Nephron progenitor cell (in vitro differentiated cells): ENCODE measurements at places on chromosomes 6 and 20.

DNA sequence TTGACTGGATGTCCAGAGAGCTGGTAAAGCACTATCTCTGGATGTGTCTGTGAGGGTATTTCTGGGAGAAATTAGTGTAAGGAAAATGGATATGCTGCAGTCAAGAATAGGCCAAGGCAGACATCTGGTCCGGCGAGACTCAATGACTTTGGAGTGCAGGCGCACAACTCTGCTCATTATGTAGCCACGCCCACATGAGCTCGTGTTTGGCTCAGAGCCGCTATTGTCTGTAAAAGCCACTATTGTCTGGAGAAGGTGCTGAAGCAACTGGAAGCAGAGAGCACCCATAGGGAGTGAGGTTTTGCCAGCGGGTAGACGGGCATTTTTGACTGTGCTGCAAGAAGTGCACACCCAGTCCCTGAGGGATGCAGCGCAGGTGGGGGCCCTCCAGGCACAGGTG is 305.0 kb upstream of the POU3F2 start:
- DNase-seq, result no peak

- DNase-seq, result no peak
These were observed 35.0 kb downstream of the SESN1 start for GRCh38 chr6:109059571-109060021.

DNA sequence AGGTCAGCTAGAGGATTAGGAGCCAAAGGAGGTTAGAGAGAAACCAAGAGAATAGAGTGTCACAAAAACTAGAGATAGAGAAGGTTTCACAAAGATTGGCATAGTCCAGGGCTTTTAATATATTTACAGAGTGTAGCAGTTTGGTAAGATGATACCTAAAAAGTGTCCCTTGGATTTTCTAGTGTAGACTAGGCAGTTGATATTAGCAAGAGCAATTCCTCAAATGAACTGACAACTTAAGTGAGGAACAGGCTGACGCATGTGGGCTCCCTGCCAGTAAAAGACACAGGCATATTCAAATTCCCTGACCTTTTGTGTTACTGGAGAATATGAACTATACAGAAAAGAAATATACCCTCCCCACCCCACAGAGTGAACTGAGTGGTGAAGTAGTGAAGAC is 40.1 kb downstream of the VTA1 start:
- DNase-seq, result no peak

DNA sequence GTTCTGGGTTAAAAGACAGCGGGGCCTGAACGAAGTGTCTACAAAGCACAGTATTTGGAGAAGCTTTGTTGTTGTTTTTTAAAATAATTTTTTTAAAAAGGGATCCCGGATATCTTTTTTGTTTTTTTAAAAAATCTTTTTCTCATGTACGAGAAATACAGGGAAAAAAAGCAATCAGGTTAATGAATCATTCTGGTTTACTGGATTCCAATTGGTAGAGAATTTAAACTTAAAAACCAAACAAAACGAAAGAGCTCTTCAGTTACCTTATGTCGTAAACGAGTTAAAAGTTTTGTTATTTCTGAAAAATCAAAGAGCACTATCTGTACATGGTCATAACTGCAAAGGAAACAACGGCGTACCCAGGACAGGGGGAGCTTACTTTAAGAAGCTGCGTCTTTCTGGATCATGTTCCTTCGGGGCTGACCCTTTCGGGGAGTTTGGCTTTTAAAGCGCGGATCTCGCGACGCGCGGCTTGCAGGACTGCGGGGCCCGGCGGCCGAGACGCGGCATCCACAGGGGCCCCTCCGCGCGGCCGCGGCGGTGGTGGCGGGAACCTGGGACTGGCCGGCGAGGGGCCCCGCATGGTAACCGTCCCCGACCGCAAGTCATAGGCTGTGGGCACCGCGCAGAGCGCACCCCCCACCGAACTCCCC is 927 bp downstream of the IL20RA start:
- DNase-seq, result peak; percentile 46

GRCh38 chr6:33785778-33786177 is 3.2 kb downstream of the LEMD2 start:
- DNase-seq, result no peak

GRCh38 chr6:77638129-77638830 is 14.6 kb upstream of the MEI4 start:
- no peak for DNase-seq

- DNase-seq, result peak; percentile 65
These were observed 2.8 kb upstream of the HTR1B start for GRCh38 chr6:77466055-77466450.

DNA sequence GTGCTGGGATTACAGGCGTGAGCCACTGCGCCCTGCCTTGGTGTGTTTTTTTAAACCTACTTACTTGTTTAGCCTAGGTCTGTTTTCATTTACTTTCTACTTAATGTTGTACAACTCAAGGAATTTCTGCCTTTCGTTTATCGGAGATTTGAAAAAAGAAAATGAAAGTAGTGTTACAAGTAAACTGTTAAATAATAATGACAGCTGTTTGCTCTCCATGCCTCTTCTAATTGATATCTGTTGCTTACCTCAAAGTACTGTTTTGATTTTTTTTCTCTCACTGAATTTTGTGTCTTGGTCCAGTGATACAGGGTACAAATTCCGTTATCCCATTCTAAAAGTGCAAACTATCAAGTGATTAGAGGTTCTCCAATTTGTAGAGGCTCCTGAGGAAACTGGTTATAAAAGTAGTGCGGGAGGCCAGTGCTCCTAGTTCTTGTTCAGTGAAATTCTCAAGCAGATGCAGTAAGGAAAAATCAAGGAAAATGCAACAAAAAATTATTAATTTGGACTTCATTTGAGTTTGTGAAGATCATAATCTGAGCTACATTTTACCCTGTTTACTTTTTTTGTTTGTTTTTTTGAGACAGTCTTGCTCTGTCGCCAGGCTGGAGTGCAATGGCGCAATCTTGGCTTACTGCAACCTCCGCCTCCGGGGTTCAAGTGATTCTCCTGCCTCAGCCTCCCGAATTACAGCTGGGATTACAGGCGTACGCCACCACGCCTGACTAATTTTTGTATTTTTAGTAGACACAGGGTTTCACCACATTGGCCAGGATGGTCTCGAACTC is 2.2 kb downstream of the UBR2 start:
- no peak for DNase-seq

DNA sequence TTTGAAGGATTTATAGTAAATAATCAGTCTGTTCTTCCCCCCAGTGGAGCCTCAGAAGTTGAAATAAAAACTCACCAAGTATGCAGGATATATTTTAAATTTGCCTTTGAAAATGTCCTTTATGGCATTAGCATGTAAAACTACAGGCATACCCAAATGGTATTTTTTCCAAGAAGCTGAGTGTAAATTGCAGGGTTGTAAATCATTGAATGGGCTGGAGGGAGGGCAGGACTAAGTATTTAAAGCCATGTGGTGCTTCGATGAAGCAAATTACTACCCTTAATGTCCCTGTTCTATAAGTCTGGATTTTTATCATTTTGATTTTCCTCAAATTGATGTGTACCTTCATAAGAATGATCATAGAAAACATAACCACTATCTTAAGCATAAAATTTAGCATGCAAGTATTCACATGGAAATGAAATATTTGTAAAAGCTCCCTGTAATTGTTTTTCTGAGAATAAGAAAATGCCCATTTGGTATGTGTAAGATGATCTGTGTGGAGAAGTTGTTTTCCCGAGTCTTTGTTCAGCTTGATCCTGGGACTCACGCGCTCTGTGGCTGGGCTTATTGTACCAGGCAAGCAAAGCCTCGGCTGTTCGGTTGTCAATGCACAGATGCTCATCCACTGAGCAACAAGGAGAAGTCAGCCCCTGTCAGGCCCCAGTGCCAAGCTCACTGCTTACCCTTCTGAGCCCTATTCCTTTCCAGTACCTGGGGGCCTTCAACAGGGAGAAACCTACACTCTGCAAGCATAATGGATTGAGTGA is 66.7 kb downstream of the CD164 start:
- DNase-seq, result peak; percentile 16

DNA sequence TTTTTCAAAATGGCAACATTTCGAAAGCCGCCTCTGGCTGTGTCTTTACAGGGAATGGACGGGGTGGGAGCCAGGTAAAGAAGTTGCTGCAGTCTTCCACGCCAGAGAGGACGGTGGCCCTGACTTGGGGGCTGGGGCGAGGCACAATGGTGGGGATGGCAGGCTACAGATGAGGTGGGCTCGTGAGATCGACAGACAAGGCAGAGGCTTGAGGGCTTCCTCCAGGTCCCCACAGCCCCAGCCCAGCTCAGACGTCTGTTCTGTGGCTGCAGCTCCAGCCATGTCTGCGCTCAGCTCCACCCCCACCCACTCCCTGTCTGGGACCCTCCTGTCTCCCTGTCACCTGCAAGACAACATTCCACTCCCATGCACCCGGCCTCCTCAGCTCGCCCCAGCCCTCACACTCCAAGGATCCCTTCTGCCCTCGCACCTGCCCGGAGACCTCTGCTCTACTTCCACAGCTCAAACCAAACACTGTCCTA is 7.4 kb upstream of the C20orf144 start:
- DNase-seq, result no peak

DNA sequence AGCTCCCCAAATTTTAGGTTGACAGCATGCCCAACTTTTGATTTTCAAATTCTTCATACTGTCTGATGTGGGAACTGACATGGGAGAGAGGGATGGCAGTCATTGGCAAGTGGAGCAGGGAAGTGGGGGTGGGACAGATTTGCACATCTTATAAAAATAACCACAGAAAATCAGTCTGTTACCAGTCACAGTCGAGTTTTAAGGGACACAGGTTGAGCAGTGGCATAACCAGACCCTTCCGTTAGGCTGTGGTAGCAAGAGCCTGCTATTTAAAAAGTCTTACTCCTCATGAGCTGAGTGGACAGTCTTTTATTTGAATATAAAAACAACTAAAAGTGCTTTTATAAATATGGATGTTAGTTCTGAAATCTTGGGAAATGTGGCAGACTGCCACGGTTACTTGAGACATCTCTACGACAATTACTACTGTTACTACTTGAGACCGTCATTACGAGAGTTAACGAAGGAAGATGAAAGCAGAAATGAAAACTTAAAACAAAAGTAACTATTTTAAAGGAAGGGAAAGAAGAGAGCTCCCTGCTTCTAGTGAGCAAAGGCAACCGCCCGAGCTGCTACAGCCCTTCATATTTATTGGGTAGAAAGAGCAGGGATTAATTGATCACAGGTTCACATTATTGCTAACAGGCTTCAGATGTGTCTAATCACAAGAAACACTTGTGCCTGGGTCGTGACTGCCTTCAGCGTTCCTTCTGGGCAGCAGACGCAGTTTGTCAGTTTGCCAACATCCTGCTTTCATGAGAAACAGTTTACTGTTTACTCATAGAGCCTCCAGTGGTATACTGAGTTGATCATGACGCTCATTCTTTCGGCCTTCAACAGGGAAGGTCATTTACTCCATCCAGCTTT is 71.3 kb downstream of the EFHC1 start:
- no peak for DNase-seq

GRCh38 chr6:161261325-161261724 is 12.5 kb downstream of the AGPAT4 start:
- no peak for DNase-seq

DNA sequence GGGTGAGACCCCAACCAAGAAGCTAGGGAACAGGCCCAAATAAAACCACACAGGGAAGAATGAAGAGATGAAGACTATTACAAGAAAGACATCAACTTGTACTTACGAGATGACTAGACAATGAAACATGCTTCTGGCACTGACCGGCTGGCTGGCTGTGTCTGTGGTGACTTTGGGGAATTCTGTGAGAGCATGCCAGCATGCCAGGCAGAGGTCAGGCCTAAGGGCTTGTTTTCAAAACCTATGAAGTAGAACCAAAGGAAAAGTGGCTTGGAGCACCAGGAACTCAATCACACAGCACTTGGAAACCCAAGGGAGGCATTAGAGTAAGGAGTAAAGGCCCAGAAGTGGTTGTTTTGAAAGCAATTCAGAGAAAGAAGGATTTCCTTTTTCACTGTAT is 28.4 kb upstream of the GSTA3 start:
- no peak for DNase-seq

DNA sequence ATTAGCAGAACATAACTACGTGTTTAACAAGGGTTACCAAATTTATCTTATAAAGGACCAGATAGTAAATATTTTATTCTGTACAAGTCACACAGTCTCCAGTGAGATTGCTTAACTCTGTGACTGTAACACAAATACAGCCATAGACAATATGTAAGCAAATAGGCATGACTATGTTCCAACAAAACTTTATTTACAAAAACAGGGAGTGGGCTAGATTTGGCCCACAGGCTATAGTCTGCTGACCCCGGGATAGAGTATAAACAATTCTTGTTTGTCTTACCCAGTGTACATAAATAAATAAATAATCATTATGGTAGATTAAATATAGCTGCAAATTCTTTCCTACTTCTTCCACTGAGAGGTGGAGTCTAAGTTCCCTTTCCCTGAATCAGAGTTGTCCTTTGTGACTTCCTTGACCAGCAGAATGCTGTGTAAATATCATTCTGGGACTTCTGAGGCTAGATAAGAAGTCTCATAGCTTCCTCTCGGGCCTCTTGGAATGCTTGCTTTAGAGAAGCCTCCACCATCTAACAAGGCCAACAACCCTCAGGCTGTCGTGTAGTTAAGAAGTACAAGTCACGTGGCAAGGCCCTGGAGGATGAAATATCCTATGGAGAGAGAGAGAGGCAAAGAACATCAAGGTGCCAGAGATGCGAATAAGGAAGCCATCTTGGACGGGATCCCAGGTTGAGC is 59.1 kb upstream of the TMEM244 start:
- no peak for DNase-seq

GRCh38 chr6:31547727-31548543 is 527 bp downstream of the NFKBIL1 start:
- DNase-seq, result peak; percentile 21

GRCh38 chr20:24998631-24999445 is 6.3 kb upstream of the APMAP start:
- no peak for DNase-seq

- DNase-seq, result no peak
These were observed 157.9 kb downstream of the DNAH8 start for GRCh38 chr6:38873001-38873400.

- DNase-seq, result no peak
These were observed 17.4 kb downstream of the ADNP start for GRCh38 chr20:50913690-50914375.

DNA sequence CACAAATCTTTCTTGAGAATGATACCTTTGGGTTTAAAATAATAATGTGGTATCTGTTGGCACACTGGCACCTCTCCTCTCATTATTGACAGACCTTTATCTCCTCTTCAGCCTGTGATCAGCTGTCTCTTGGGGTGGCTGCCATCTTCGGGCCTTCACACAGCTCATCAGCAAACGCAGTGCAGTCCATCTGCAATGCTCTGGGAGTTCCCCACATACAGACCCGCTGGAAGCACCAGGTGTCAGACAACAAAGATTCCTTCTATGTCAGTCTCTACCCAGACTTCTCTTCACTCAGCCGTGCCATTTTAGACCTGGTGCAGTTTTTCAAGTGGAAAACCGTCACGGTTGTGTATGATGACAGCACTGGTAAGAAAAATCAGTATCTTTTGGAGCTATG is 232.8 kb downstream of the GRIK2 start:
- DNase-seq, result no peak

DNA sequence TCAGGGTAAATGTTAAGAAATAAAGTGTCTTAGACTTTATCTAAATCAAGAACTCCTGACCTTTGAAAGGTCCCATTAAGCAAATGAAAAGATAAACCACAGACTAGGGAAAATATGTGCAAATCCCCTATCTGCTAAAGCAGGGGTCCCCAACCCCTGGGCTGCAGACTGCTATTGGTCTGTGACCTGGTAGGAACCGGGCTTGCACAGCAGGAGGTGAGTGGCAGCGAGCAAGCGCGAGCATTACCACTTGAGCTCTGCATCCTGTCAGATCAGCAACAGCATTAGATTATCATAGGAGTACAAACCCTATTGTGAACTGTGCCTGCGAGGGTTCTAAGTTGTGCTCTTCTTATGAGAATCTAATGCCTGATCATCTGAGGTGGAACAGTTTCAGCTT is 42.4 kb downstream of the LCA5 start:
- DNase-seq, result peak; percentile 10
